IMR-90 (cell line): ENCODE measurements at places on chromosomes 3 and 15.
A peak's percentile ranks its signal among the peaks of the same experiment; 100 is the strongest.

- DNase-seq: peak; percentile 20
These were observed 65.4 kb downstream of the SSR3 start for GRCh38 chr3:156489462-156489911.

GRCh38 chr3:126999383-126999782 is 16.5 kb downstream of the PLXNA1 start:
- no peak for DNase-seq

GRCh38 chr15:87349181-87349580 is 907.4 kb downstream of the NTRK3 start:
- DNase-seq: peak; percentile 42

GRCh38 chr3:61452535-61453090 is 108.8 kb upstream of the PTPRG start:
- DNase-seq: peak; percentile 44

GRCh38 chr3:124609402-124609801 is 120.8 kb upstream of the UMPS start:
- peak; percentile 17 for DNase-seq

DNA sequence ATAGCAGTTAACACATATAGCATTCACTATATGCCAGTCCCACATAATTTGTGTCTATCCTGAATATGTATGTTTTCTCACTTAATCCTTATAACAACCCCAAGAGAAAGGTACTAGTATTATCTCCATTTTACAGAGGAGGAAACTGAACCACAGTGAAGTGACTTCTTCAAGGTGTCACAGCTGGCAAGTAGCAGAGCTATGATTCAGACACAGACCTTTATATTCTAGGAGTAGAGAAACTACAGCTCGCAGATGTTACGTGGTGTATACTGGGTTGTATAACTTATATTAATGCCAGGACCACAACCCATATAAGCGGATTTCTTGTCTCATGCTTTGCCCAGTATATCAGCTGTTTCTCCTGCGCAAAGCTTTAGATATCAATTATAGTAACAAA is 29.5 kb upstream of the ICE2 start:
- no peak for DNase-seq

DNA sequence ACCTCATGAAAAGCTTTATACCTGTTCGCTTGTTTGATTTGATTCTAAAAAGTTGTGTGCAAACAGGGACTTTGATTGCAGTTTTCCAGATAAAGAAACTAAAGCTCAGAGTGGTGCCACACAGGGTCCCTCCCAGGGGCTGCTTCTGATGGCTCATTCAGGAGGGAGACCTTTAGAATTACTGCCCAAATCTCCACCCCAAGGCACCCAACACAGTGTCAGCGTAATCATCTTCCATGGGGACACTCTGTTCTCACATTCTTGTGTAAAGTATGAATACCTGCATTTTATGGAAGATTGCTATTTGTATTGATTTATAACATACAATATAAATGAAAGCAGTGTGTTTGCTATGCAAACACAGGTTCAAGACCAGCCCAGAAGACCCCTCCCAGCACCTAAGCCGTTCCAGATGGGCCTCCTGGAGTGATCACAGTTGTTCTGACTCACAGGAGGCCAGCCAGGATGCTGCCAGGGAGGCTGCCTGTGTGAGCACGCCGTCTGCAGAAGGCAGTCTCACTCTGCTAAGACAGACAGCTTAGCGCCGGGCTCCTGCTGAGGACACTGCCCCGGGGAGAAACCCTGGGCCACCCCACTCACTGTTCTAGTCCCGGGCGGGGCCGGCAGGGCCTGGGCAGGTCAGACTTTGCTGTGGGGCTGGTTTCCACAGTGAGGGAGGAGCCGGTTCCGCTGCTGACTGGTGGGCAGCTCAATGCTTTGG is 185.6 kb downstream of the FAM43A start:
- DNase-seq: peak; percentile 91

DNA sequence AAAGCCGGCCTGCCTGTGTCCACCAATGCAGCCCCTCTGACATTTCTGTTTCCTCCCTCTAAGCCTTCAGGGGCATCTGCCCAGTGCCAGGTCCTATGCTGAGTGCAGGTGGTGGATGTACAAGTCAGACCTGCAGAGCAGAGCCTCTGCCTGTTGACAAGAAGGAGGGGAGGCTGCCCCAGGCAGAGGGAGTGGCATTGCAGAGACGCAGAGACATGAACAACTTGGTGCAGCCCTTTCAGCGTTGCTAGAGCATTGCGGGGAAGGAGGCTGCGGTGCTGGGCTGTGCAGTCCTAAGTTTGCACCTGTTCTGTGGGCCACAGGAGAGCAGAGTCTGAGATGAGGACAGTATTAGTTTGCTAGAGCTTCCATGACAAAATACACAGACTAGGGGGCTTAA is 65.2 kb downstream of the LSM3 start:
- no peak for DNase-seq

GRCh38 chr15:56533731-56534403 is 68.9 kb upstream of the MNS1 start:
- no peak for DNase-seq

- DNase-seq: no peak
These were observed 27.5 kb upstream of the RARB start for GRCh38 chr3:25400587-25400986.

DNA sequence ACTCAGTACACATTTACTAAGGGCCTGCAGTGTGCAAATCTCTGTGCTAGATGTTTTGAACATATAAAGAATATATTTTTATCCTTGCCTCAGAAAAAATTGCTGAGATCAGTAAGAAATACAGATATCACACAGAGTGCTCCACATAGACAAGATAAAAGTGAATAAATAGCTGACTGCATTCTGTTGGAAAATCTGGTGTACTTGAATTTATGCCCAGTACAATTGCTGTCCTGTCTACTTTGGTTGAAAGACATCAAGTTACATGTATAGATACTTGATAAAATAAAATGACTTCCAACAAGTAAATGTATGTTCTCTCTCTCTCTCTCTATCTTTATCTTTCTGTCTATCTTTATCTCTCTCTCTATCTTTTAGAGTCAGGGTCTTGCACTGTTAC is 381.2 kb upstream of the CBLB start:
- no peak for DNase-seq

GRCh38 chr15:64883997-64884511 is 27.6 kb upstream of the ANKDD1A start:
- DNase-seq: peak; percentile 97

DNA sequence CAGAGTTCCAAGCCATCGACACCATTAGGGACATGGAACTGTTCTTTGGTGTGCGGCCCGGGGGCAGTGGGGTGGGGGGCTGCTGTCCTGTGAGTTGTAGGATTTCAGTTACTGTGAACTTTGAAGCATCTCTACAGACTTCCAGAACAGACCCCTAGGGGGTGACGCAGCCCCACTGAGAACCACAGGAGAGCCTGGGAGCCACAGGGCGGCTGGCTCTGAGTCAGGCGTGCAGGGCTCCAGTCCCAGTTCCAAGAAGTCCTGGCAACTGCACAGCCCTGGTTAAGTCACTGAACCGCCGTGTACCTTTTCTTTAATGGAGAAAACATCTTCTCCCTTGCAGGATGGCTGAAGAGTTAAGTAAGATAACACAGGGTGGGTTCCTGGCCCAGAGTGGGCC is 23.5 kb upstream of the LRTM1 start:
- peak; percentile 93 for DNase-seq

DNA sequence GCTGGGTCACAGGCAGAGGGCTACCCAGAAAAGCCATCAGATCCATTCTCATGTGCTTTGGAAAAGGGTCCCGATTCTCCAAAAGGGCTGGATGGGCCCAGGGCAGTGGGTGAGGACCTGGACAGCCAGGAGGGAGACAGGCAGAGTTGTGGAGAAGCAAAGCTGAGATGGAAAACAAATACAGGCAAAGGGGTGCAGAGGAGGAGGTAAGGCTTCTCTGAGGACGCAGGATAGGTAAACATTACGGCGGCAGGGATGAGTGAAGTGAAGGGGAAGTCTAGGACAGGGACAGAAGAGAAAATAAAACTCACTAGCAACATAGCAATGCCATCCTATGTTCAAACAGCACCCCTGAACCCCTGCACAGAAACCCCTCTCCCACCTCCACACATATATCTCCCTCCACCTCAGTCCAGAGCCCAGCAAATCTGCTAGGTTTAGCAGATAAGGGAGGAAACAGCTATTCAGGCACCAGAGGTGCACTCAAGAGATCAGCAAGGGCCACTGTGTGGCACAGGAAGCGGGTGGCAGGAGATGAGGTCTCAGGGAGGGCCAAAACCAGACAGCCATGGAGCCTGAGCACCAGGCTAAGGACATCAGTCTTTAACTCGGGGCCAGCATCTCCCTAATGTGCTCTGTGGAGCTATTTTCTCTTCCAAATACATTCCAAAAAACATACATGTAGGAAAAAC is 51.3 kb downstream of the HOMER2 start:
- DNase-seq: no peak

DNA sequence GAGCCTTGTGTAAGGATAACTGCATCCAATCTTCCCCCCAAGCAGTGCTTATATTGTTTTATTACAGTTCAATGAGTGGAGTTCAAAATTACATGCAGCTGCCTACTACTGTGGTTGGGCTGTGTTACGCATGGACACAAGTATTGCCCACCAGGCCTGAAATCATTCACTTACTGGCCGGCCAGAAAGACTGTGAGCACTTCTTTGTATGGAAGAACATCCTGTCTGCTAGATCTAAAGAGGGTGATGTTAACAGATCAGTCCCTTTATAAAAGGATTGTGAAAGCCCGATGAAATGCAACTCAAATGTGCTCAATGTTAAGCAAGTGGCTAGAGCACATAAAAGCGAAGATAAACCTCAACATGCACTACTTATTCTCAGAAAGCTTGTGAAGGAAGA is 132.5 kb downstream of the FOXP1 start:
- peak; percentile 18 for DNase-seq

- no peak for DNase-seq
These were observed 8.8 kb upstream of the LRCH3 start for GRCh38 chr3:197782230-197782629.

GRCh38 chr3:142982038-142982773 is 18.7 kb upstream of the PAQR9 start:
- no peak for DNase-seq

DNA sequence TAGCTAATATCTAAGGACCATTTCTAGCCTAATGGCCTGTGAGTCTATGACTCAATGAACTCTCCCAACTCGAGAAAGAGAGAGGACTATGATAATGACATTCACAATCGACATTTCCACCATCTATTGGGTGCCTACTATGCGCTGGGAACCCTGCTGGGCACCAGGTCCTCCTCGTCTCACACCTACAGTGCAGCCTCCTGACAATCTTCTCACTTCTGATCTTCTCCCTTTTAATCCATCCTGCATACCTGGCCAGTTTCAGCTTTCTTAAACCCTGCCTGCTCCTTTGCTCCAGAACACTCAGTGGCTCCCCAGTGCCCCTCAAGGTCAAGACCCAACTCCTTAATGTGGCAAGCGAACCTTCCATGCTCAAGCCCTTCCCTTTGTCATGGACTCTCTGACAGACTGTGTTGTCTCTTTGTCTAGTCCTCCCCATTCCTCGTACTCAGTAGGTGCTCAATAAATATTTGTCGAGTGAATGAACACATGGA is 3.5 kb upstream of the SLC6A1 start:
- DNase-seq: no peak

DNA sequence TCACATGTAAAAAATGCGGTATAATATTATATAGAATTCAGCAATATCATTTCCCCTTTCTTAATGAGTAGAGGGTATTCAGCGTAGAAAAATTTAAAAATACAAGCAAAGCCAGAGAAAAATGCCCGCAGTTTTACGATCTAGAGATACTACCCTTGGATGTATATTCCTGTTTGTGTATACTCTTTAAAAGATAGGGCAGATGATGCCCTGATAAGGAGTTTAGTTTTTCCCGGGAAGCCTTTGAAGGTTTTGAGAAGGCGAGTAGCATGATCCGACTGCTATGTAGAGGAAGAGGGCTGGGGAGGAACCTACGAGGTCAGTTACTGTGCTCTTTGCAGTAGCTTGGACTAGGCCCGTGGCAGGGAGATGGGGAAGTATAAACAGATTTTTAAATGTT is 1.2 kb downstream of the YEATS2 start:
- peak; percentile 33 for DNase-seq

GRCh38 chr15:74873756-74874424 is 725 bp upstream of the SCAMP2 start:
- DNase-seq: no peak

GRCh38 chr3:183819831-183820230 is 5.5 kb downstream of the MAP6D1 start:
- DNase-seq: no peak

DNA sequence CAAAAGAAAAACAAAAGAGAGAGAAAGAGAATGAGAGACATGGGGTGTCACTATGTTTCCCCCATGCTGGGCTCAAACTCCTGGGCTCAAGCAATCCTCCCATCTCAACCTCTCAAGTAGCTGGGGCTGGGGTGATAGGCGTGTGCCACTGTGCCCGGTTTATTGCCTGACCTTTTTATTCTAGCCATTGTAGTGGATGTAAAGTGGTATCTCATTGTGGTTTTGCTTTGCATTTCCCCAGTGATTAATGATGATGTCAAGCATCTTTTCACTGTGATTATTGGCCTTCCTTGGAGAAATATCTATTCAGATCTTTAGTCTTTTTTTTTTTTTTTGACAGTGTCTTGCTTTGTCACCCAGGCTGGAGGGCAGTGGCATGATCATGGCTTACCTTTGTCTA is 37.7 kb upstream of the GK5 start:
- no peak for DNase-seq

DNA sequence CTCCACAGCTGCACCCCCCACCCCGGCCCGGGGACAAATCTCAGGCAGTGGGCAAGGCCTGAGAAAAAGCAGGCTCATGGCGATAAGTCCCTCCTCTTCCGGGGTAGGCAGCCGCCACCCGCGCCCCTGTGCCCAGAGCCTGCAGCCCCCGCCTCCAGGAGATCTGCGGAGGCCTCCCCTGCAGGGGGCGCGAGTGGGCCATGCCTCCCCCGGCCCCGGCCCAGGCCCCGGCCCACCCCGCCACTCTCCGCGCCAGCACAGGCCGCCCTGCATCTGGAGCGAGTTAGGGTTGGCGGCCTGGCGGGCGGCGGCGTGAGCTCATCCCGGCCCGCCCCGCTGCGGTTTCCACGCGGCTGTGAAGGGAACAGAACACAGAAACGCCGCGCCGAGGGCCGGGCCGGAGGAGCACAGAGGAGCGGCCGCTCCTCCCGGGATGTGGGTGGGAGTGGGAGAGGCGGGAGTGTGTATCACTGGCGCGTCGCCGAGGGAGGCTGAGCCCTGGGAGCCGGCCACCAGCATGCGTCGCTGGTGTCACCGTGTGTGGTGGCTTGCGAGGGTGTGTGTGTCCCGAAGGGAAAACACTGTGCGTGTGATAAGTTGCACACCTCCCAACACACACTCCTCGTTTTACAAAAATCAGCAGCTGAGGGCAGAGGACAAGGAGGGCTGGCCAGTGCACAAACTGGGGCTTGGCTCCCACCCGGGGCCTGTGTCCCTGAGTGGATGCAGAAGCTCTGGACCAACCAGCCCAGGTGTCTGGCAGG is 17.2 kb downstream of the MYL3 start:
- peak; percentile 57 for DNase-seq

DNA sequence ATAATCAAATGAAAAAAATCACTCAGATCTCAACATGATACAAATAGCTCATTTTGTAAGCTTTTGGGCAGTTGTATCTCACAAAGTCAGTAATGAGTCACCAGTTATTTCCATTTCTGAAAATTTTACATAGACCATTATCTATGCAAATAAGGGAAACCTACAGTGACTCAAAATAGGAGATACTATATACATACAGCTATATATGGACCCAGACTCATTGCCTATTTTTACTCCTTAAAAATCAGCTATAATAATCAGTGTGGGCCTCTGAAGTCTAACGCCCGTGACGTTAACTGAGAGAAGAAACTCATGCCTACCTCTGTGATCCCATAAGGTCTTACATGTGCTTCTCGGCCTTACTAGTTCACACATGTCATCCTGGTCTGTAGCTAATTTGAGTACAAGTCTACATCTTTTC is 31.6 kb downstream of the LRIG1 start:
- DNase-seq: peak; percentile 82

- no peak for DNase-seq
These were observed 494.7 kb upstream of the PROK2 start for GRCh38 chr3:72279631-72280041.
